Activated T-cell treated with anti-CD3 and anti-CD28 coated beads for 24 hours (primary cell): ENCODE measurements at places on chromosomes 7 and 10.

- DNase-seq = no peak
Observed at GRCh38 chr10:22369434-22370072, 24.3 kb downstream of the SPAG6 start.

DNA sequence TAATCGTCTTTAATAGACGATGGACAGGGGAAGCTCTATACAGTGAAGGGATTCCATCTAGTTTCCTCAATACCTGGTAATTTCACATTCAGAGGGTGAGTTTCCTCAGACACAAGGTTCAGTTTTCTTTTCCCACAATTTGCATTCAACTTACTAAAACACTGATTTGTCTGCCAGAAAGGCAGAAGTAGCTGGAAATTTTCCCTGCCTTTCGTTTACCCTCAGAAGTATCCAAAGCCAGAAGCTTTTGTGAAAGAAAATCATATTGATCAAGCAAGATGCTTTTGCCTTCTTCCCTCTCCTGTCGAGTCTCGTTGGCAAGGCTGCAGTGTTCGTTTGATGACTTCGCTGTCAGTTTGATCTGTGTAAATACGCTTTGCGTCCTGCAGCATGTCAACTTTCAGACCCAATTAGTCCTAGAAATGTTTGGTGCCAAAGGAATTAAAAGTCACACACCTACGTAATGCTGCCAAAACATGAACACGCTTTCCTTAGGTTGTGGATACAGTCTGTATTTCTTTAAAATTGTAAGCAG, 631.9 kb upstream of the FOXK1 start:
- no peak for DNase-seq

GRCh38 chr10:111944331-111944730, 239.2 kb downstream of the GPAM start:
- DNase-seq = no peak

- no peak for DNase-seq
Observed at GRCh38 chr7:116024826-116025809, 5.4 kb downstream of the TFEC start.

- DNase-seq = no peak
Observed at GRCh38 chr10:51718804-51719291, 19.5 kb upstream of the CSTF2T start.

DNA sequence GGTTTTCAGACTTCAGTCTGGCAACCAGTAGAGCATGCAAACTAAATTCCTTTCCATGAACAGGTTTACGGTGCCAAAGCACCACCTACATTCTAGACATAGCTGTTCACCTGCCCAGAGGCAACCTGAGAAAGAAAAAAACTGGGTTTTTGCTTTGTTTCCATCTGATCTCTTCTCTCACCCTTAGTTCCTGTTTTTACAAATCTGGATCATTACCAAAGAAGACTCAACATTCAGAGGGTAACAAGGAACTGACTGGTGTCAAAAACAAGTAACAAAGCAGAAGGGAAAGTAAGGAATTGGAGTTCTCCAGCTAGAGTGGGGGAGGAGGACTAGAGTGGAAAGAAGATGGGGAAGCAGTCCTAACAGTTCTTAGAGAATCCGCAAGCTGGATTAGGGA, 36.4 kb downstream of the CPVL start:
- DNase-seq = no peak

- no peak for DNase-seq
Observed at GRCh38 chr10:35487336-35488034, 117.7 kb upstream of the GJD4 start.

- no peak for DNase-seq
Observed at GRCh38 chr7:54964136-54964535, 54.7 kb upstream of the EGFR start.

DNA sequence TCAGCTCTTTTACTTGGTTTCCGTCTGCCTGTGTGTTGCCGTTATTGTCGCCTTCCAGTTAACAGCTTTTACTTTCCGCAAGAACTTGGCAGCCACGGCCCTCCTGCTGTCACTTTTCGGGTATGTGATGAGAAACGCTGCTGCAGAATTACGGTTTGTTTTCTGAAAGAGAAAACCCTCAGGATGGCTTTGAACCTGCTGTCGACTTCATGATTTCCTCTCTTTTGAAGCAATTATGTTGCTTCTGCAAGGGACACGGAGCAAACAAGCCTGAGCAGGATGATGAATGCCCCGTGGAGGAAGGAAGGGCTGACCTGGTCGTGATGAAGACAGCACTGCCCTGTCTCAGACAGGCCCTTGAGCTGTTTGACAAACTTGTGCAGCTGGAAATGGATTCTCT, 339.8 kb downstream of the ABCA13 start:
- DNase-seq = no peak

DNA sequence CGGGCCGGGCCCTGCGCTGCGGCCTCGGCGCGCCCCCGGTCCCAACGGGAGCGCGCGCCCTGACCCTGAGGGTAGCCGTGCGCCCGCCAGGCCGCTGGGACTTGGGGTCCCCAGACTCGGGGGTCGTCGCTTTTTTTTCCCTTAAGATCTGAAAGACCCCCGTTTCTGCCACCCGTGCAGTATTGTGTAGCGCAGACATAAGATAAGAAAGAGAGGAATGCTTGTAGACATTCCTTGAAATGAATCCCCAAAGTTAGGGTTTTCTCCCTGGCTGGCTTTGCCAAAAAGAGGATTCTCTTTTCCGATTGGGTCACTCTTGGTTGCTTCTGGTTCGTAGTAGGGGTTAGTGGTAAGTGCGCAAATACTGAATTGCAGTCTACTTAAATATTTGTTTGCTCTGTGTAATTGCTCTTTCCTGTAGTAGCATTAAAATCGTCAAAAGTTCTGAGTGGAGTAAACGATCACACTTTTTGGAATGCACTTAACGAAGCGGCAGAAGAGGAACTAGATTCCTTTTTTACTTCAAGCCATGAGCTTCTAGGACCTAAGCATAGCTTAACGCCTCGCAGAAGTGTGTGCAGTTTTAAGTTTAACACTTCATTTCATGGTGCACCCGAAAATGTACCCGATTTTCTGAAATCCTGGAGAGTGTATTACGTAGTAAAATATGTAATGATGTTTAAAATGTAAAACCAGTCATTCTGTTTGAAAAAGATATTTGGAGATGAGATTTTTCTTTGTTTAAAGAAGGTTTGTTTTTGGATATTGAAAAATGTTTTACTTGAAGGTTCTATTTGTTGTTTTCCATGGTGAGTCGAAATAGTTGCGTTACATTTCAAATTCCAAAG, 1.3 kb downstream of the CUL1 start:
- no peak for DNase-seq

- DNase-seq = no peak
Observed at GRCh38 chr10:124886195-124886594, 55.7 kb upstream of the ZRANB1 start.

DNA sequence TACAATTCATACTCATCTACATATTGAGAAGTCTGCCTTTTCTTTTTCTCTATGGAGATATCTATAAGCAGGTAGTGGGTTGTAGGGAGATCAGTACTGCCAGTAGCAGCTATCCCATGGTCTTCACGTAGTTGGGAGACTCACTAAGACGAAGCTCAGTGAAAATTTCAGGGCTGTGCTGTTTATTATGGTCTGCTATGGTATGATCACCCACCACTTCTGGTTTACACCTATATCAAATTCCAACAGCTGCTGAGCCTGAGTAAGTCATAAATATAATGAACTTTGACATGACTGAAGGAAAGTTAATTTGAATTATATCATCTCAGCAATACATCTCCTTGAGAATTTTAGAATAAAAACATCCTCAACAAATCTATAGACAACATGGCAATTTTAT, 741.7 kb downstream of the GRM8 start:
- DNase-seq = no peak

DNA sequence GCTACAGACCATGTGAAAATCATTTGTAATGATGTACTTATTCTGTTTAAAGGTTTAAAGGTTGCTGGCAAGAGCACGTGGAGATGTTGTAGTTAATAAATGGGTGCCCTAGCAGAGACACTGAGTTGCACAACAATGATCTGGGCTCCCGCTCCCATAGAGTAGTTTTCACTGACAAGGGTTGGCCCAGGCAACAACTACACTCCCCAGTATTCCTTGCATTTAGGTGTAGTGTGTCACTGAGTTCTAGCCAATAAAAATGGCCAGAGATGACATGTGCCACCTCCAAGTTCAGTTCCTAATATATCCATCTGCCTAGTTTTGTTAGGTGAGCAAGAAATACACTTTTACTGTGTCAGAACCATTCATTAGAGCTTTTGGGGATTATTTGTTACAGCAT, 392.1 kb upstream of the MTPN start:
- no peak for DNase-seq

GRCh38 chr7:41481353-41481752, 221.5 kb downstream of the INHBA start:
- DNase-seq = no peak

- DNase-seq = peak; percentile 35
Observed at GRCh38 chr10:11403116-11403515, 208.3 kb downstream of the USP6NL start.

DNA sequence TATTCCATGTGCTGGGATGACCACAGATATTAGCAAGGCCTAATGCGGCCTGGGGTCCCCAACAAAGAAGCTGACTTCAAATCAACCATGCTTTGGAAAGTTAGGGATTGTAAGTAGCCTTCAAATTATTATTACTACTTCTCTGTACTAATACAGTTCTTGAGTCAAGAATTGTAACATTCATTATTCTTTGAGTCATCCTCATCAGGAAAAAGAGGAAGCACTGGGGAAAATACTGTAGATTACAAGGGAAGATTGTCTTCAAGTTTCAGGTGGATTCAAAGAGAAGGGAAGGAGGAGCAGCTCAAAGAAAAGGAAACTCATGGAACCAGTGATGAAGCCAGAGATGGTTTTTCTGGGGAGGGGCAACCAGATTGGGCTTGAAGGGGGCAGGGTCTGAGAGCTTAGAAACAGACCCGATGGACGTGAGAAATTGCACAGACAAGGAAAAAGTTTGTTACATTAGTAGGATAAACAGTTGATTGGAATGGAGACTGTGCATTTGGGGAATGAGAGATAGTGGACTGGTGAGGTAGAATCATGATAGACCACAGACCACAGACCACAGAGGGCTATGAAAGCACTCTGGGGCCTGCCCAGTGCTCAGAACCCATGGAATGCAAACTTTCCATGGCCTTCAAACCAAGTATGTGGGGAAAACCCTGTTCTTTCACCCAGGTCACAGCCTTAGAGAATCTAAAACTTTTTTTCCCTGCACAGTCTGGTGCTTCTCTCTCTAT, 209.9 kb downstream of the ZNF365 start:
- no peak for DNase-seq

DNA sequence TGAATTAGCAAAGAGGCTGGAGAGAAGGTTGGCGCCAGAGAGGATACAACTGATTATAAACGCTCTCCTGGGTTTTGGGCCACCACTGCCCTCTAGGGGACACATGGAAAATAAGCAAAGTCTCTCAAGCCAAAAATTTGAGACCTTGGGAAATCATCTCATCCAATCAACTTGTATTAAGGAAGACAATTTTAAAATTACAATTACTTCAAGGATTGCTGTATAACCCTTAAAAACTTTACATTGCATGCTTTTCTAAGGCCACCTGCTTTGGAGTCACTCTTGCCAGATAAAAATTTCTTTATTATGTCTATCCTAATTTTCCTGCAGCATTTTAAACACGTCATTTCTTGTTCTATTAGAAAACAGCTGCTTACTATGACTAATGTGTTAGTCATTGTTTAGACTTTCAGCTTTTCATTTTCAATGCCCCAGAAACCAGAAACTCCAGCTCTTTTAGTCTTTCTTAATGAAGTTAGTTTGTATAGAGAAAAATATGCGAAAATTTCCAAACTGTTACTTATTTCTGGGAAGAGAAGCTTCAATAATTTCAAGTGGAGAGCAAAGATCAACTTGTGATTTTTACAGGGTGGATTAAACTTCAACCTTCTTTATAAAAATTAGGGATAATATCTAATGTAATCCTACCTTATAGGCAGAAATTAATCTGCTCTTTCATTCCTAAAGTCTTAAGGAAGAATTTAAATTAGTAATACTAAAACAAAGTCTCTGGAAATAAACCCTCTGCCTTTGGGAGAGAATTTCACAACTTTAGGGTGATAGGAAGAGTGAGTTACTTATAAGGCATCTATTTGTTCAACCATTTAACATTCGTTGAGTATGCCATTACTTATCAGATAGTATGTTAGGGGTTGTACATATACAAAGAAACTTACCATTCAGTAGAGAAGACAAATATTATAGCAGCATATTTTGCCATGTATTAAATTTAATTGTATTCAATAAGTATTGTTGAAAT, 20.6 kb upstream of the RHOBTB1 start:
- no peak for DNase-seq

GRCh38 chr7:121420976-121421375, 24.9 kb upstream of the FAM3C start:
- no peak for DNase-seq

DNA sequence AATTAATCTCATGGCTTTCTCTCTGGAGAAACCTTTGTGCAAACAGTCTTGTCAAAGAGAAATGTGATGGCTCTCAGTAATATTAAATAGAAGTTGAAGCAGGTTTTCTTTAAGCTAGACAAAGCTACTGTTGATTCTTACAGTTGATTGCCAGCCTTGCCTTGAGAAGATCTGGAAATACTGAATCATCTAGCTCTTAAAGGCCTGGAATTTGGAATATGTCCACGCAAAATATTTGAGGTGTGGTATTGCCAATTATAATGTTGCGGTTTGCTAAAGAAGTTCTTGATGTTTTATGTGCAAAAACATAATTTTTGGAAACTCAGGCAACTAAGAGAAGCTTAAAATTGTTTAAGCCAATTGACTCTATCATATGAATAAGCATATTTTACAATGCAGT, 371.9 kb downstream of the PHF14 start:
- DNase-seq = no peak

DNA sequence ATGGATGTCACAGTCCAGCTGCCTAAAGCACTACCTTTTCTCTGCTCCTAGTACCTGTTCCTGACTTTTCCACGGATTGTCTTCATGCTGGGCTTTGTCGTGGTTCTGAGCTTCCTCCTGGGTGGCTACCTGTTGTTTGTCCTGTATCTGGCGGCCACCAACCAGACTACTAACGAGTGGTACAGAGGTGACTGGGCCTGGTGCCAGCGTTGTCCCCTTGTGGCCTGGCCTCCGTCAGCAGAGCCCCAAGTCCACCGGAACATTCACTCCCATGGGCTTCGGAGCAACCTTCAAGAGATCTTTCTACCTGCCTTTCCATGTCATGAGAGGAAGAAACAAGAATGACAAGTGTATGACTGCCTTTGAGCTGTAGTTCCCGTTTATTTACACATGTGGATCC, 1.3 kb upstream of the INTS15 start:
- DNase-seq = no peak

GRCh38 chr10:13890233-13891127, 303.7 kb downstream of the PRPF18 start:
- DNase-seq = no peak

GRCh38 chr10:123958241-123958640, 66.6 kb upstream of the CPXM2 start:
- DNase-seq = no peak

DNA sequence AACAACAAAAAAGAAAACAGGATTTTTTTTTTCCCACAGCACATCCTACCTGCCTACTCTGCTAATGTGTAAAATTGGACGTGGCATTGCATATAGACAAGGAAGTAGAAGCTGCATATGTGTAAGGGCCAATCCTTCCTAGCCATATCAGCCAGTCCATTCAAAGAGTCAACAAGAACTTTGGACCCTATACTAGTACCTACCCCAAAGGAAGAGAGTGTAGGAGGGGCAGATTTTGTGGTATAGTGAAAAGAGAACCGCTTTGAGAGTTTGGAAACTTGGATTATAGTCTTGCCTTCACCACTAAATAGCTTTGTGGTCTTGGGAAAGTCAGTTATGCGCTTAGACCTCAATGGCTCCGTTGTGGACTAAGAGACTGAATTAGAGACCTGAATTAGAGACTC, 12.1 kb upstream of the MCU start:
- DNase-seq = no peak
